Stimulated activated CD8-positive, alpha-beta memory T cell treated with anti-CD3 and anti-CD28 coated beads, Interleukin-15, amount 100 ng/mL, for 24 hours (primary cell): ENCODE measurements at places on chromosomes 2 and 18.

- DNase-seq = no peak
These were observed 23.5 kb downstream of the SLC8A1 start for GRCh38 chr2:40428439-40428838.

GRCh38 chr2:241376808-241377207 is 20.7 kb downstream of the FARP2 start:
- no peak for DNase-seq

DNA sequence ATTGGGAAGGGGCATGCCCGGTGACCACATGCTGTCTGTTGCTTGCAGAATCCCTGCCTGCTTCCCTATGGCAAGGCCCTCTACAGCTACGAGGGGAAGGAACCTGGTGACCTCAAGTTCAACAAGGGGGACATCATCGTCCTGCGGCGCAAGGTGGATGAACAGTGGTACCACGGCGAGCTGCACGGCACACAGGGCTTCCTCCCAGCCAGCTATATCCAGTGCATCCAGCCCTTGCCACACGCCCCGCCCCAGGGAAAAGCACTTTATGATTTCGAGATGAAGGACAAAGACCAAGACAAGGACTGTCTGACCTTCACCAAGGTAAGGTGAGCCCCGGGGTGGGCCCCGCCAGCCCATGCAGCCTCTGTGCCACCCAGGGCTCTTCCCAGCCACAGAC is 218.6 kb downstream of the SH3RF3 start:
- no peak for DNase-seq

DNA sequence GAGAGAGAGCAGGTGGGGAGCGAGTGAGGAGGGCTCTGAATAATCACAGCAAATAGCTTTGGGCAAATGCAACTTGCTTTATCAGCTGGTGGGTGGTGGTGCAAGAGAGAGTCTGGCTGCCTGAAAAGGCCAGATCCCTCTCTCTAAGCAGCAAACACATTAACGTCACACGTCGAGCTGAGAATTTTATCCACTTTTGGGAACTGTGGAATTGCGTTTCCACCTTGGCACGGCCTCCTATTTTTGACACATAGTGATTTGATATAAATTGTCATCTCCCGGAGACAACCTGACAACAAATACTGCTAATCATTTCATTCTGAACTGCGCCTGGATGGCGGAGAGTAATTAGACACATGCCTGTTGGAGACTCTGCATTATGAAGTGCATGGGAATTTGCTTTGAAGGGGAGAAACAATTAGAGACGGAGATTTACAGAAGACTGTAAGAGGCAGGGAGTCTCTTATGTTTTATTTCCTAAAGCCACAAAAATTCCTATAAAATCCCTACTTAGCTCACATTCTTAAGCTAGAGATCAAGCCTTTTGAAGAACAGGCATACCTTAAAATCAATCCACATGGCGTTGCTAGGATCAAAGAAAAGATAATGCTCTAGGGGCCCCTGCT is 634.1 kb downstream of the TDRD15 start:
- DNase-seq = no peak

DNA sequence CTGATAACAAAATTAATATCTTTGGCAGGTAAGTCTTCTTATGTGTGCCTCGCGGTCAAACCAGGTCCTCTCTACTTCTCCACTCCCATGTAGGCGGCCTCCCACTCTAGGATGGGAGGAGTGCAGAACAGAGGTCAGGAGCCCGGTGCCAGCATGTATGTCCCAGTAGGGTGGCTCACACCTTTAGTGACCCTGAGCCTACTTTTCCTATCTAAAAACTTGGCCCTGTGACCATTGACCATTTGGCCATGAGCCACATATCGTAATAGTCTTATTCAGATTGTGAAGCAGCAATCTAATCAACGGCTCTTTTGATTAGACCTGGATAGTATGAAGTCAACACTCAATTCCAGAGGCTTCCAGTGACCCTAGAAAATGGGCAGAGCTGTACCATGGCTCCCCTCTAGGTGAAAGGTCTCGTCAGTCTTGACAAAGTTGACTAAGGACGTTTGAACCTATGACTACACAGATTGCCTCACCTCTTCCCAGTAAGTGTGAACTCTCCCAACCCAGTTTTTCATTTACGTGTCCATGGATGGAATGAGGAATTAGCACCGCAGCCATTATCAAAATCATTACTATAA is 17.1 kb upstream of the FABP1 start:
- DNase-seq = no peak

GRCh38 chr2:28247734-28248133 is 144.9 kb upstream of the FOSL2 start:
- no peak for DNase-seq

GRCh38 chr18:24613896-24614640 is 153.6 kb downstream of the HRH4 start:
- no peak for DNase-seq

DNA sequence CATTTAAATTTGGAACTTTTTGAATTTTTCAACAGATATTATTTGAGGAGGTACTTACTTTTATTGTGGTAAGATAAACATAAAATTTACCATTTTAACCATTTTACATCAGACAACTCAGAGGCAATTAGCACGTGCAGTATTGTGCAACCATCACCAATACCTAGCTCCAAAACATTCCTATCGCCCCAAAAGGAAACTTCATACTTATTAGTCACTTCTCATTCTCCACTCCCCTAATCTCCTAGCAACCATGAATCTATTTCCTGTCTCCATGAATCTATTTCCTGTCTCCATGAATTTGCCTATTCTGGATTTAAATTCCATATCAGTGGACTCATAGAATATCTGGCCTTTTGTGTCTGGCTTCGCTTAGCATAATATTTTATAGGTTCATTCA is 69.9 kb upstream of the FAM136A start:
- no peak for DNase-seq

DNA sequence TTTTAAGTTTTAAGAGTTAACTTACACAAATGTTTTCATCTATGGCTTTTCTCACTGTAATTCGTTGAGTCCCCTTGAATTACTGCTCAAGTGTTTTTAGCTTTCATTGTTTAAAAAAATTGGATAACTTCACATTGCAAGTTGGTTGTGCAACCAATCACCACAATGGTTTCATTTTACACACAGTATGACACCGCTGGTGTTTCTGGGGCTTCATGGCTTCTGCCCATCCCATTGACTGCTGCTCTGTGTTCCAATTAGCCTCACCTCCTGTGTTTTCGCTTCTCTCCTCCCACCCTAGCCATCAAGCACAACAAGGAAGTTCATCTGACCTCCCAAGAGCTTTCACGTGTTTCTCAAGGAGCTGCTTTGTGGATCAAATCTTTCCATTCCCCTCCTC is 199.1 kb upstream of the CHAC2 start:
- DNase-seq = no peak

GRCh38 chr2:238425979-238426567 is 654 bp upstream of the ASB1 start:
- no peak for DNase-seq

GRCh38 chr2:109200616-109201464 is 71.8 kb downstream of the SH3RF3 start:
- DNase-seq = no peak

DNA sequence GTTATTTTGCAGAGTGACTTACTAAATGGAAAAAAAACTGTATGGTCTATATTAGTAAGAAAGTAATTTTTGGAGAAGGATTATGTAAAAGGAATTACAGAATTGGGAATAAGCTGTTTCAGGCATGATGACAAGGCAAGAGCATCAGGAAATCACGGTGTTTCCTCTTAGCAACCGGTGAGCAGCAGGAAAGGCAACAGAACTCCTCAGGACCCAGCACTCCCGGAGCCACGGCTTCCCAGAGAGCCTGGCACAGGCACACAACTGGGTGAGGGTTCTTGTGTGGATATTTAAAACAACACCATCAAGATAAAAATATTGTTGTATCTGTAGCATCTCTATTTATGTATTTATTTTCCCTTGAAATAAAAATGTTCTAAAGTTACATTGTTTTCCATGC is 34.4 kb downstream of the CYP27C1 start:
- DNase-seq = no peak

DNA sequence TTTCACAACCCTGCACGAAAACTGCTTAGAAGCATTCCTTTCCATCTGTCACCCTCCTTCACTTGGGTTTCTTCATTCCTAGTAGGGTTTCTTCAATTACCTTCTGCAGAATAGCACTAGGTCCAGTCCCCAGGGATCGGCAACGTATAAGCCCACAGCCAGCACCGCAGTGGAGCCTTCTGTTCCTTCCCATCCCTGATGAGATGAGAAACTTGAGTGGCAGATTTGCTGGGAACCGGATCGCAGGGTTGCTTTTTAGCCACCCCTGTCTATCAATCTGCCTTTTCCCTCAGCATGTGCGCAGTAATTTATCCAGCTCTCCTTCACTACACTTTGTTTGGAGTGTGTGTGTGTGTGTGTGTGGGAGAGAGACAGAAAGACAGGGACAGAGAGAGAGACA is 94.2 kb downstream of the CD8B2 start:
- no peak for DNase-seq

GRCh38 chr2:95350774-95351597 is 51.5 kb upstream of the FAHD2A start:
- no peak for DNase-seq

- no peak for DNase-seq
These were observed 150.4 kb upstream of the HDAC4 start for GRCh38 chr2:239551206-239551605.

DNA sequence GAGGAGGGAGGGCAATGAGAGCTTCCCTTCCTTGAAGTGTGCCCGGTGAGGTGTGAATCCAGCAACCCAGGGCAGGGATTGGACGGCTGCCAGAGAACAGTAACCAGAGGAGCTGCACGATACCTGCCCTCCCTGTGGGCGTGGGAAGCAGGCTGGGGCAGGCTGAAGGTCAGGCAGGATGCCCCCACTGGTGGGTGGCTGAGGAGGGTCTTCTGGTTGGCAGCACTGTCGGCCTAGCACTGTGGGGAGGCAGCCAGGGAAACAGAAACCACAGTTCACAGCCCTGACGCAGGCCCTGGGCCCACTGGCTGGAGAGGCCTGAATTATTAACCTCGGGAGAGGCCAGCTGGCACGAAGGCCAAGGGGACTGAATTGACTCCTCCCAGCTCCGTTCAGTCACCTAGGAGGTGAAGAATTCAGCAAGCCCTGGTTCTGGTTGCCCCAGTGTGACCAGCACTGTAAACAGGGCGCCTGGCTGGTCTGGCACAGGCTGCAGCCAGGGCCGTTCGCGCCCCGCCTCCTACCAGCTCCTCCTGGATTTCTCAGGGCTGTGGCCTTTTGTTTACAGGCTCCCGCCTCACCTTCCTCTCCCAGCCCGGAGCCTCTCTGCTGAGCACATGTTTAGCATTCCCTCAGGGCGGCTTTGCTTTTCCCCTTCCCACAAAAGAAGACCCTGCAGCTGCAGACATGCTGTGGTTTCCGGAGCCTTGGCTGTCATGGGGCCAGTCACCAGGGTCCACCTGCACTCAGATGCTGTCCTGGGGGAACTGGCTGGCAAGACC is 97.8 kb downstream of the B3GNT2 start:
- no peak for DNase-seq
